ENCODE measurements at places on chromosomes 7 and 10. TPM values are rescaled to one million over a fixed set of nuclear protein-coding genes. Genes with fewer than 3 reads are reported as not detected.

DNA sequence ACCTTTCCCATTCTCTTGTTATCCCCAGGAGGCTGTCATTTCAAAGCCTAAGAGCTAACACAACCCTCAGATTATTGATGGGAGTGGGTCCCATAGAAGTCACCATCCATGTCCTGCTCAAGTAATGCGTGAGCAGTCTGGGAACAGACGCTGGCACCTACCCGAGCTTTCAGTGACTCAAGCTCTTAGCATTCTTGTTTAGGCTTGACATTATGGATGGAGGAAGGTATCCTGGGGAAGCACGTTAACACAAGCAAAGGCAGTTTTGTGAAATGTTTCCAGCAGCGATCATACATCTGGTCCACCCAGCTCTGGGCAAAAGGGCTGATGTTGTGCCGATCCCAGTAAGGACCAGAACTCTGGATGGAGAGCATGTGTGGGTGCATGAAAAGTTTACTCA lies 30.0 kb upstream of the AUTS2 start:
- DNase-seq, result no peak

TACC2 gene
- not detected for total RNA-seq

MRLN gene
- not detected for total RNA-seq

- DNase-seq, result no peak
Observed at GRCh38 chr10:91307489-91307888, 87.0 kb downstream of the PCGF5 start.

- no peak for DNase-seq
Observed at GRCh38 chr7:156473476-156474240, 166.9 kb upstream of the RNF32 start.

- no peak for DNase-seq
Observed at GRCh38 chr10:50471583-50471975, 152.2 kb downstream of the SGMS1 start.

DNA sequence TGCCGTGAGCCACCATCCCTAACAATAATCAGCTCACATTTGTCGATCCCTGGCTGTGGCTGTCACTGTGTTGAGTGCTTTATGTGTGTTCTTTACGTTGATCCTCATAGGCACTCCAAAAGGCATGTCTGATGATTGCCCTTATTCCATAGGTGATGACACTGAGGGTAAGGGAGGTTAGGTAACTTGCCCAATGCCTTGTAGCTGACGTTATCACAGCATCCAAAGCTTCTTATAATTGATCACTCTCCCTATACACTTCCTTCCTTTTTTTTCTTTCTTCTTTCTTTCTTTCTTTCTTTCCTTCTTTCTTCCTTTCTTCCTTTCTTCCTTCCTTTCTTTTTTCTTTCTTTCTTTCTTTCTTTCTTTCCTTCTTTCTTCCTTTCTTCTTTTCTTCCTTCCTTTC lies 41.9 kb upstream of the SMARCD3 start:
- DNase-seq, result no peak

KAT6B gene
- total RNA-seq, result 81.9 TPM

- DNase-seq, result no peak
Observed at GRCh38 chr10:34954142-34954541, 136.0 kb downstream of the CUL2 start.

DNA sequence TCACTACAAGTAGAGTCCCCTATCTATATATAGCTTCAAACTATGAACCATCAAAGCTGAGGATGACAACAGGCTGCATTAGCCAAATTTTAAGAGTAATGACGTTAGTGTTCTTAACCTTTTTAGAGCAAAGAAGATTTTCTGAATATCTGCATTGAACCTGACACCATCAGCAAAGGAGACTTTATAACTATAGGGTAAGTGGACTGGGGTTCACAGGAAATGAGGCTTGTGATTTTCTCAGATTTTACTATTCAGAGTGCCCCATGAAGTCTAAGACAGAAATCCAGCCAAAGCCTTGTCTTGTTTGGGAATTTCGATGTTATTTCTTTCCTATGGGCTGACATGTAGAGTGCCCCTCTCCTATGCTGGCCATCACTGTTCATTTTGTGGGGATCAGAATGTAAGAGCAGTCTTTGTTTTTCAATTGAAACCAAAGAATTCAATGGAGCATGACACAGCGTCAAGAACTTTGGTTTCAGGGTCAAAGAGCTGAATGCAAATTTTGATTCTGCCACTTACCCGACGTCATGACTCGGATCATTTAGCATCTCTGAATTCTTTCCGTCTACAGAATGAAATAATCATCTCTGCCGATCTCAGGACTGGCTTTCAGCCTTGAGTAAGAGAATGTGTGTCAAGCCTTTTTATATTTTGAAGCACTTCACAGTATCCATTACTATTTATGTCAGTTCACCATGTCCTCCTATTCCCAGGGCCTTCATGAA lies 52.7 kb downstream of the DENND11 start:
- DNase-seq, result no peak

NPFFR1 gene
- total RNA-seq, result not detected

GRCh38 chr10:98270073-98270740 lies 2.2 kb upstream of the LOXL4 start:
- no peak for DNase-seq

GIMAP8 gene
- total RNA-seq, result 8.1 TPM

DNA sequence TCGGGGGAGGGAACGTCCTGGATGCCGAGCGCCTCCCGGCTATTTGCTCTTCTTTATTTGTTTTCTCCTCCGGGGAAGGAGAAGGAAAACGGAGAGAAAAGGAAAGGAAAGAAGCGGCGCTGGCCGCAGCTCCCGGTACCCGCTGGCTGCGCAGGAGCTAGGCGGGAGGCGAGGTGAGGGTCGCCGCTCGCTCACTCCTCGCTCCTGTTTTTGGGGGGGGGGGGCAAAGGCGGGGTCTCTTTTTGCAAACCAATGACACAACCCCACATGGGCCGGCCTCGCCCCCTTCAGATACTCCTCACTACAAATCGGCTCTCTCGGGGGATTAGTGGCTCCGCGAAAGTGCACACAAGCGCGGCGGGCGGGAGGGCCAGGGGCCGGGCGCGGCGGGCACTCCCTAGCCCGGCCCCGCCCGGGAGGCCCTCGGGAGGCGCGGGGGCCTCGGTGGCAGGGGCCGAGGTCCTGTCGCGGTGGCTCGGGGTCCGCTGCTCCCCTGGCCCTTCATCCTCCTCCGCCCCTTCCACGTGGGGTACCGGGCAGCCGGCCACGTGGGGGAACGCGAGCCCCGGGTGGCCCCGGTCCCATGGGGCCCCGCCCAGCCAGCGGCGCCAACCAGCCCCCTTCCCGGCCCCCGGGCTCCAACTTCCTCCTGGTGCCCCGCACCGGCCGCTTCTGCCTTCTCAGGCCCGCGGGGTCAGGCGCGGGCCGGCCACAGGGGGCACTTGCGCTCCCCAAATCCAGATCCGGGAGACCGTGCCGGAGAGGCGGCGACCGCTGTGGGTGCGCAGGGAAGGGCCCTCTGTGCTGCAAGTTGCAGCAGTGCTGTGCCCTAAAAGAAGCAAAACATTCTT lies 718 bp upstream of the CTBP2 start:
- DNase-seq, result no peak

DNA sequence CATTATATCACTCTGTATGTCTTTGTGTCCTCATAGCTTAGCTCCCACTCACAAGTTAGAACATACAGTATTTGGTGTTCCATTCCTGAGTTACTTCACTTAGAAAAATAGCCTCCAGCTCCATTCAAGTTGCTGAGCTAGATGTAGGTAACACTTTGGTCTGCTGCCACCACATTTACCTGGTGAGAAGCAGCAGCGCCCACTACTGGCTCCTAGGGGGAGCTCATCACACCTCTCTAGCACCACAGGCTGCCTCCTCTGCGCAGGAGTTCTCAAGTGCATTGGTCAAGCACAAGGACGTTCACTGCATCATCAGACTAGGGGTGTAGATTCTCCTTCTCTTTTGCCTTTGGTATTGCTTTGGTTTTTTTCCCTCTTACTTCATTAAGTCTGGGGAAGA lies 530.9 kb upstream of the AUTS2 start:
- no peak for DNase-seq

- DNase-seq, result no peak
Observed at GRCh38 chr7:92061154-92061553, 73.1 kb downstream of the CYP51A1 start.

DNA sequence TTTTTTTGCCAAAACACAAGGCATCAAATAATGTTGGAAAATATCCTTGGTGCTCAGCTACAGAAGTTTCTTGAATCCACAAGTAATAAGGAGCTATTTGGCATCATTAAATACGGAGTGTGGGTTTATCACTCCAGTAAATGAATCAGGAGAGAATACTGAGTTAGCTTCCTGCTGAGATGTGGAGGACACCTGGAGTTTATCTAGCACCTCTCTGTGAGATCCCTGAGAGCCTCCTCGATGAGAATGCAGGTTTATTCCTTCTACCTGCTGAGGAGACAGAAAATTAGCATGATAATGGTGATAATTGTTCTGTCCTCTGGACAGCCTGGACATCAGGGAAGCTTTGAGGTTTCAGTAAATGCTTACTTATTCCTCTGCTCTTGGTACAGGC lies 40.5 kb downstream of the NRG3 start:
- no peak for DNase-seq

GRCh38 chr7:120725376-120726039 lies 132.4 kb downstream of the TSPAN12 start:
- no peak for DNase-seq

- DNase-seq, result no peak
Observed at GRCh38 chr7:32587411-32587948, 92.2 kb downstream of the AVL9 start.

DNA sequence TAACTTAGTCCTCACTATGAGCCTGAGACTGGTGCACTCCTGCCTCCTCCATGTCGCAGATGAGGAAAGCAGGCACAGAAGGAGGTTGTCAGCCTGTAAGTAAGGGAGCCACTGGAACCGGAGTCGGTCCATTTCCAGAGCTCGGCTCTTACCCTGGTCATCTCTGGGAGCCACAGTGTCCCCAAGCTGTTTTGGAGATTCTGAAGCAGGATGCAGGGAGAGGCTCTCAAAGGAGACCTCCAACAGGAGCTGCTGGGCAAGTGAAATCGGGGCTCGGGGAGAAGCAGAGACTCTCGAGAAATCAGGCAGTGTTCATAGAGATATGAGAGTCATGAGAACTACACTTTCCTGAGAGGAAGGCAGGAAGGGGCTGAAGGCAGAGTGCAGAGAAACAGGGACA lies 39.0 kb downstream of the VSTM4 start:
- DNase-seq, result no peak

GPAM gene
- total RNA-seq, result 4.9 TPM

- DNase-seq, result no peak
Observed at GRCh38 chr10:63671317-63671937, 150.2 kb downstream of the REEP3 start.

CEP41 gene
- total RNA-seq, result 6.0 TPM

GRID2IP gene
- total RNA-seq, result 0.18 TPM

GRCh38 chr7:134016223-134016941 lies 110.8 kb upstream of the LRGUK start:
- DNase-seq, result no peak

- no peak for DNase-seq
Observed at GRCh38 chr7:20578257-20578771, 37.2 kb upstream of the ABCB5 start.

DNA sequence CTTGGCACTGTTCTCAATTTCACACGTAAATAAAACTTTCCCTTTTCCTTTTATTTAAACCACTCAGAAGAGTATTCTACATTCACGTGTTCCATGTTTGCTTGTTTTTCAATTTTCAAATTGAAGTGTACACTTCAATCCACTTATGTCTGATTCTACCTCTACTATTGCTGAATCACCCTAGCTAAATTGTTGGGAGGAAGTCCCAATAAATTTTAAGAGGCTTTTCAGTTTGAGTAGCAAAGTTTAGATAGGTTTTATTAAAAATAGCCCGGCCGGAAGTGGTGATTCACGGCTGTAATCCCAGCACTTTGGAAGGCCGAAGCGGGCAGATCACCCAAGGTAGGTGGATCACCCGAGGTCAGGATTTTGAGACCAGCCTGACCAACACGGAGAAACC lies 1414.7 kb upstream of the CELF2 start:
- DNase-seq, result no peak

SMO gene
- not detected for total RNA-seq

DNA sequence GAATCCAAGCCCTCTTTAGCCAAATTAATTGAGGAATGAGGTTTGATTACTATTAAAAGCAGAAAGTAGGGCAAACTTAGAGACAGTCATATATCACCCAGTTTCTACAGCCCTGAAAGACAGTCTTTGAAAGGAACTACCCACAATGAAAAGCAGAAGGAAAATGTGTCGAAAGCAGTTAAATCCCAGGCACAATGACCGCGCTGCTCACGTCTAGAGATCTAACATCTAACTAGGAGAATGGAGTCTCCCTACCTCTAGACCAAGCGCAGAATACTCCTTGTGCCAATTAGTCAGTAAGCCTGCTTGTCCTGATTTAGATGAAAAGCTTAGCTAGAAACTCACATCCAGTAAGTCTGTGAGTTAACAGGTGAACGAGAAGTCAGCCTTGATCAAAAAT lies 350.0 kb downstream of the FGFR2 start:
- DNase-seq, result no peak

ITGB8 gene
- total RNA-seq, result 0.37 TPM

DNA sequence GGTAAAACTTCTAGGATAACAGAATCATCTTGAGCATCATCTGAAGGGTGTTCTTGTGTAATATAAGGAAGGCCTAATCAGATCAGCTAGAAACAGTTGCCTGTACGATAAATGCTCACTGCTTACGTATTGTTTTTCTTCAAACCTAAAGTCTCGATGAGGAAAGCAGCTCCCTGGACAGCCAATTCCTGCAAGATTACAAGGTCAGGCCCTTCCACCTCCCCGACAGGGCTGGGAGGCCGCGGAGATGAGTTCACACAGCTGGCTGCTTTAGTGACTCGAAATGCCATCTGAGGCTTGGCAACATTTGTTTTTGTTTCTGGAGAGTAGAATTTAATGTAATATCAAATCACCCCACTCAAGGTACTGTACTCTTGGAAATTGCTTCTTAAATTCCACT lies 95.1 kb upstream of the PFKP start:
- no peak for DNase-seq

DNA sequence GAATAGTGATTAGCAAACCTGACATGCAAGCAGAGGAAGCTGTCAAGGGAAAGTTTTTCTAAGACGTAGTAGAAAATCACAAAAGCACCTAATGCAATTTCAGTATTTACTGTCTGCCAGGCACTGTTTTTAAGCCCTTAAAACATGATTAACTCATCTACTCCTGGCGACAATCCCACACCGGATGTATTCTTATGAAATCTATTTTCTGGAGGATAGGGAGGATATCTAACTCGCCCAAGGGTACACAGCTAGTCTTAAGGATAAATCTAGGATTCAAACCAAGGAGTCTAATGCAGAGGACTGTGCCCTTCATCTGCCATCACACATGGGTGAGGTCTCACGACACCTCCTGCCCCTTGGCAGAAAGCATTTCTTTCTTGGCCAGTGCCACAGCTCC lies 47.8 kb upstream of the FIGNL1 start:
- no peak for DNase-seq

GRCh38 chr7:152313217-152313616 lies 122.6 kb downstream of the KMT2C start:
- no peak for DNase-seq

DNA sequence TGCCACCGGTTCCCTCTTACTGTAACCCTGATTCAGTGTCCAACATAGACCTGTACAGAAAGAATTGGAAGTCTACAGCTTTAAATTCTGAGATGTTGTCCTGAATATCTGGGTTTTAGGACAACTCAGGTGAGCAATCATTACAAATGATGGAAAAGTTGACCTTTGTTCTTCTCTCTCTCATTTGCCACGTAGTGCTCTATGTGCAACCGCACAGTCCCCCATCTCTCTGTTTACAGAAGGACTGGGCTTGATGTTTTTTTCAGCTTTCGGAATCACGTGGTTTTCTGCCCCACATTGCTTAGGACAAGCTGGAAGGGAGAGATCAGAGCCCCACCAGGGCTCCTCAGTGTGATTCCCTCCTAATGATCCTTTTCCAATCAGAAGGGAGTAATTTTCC lies 22.2 kb downstream of the NEUROD6 start:
- DNase-seq, result no peak

DPYSL4 gene
- total RNA-seq, result 0.52 TPM

GRCh38 chr10:118459642-118460193 lies 117.6 kb upstream of the FAM204A start:
- DNase-seq, result peak; percentile 27

All from T-helper 17 cell (primary cell).